Activated naive CD4-positive, alpha-beta T cell treated with anti-CD3 and anti-CD28 coated beads, Interleukin-2, amount 50 U/mL, for 16 hours (primary cell): ENCODE measurements at places on chromosomes 5 and 9.

GRCh38 chr5:140262221-140262620, 40.7 kb downstream of the PFDN1 start:
- DNase-seq, result no peak

- DNase-seq, result no peak
Measured at GRCh38 chr9:125235804-125236519, 5.2 kb downstream of the HSPA5 start.

DNA sequence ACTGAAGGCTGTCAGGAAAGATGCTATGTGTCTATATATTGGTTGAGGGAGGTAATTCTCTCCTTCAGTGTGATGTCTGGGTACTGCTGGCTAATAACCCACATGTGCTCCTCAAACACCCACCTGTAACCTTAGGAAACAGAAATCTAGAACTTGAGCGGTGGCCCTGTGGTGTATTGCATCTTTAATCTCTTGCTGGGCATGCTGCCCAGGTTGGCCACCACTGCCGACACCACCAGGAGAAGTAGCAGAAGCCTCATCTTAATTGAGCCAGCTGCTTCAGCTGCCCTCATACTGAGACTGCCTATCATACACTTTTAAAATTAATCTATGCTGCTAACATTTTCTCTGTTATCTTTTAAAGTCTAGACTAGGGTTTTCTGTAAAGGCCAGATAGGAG, 103.5 kb upstream of the C5orf63 start:
- DNase-seq, result no peak

- no peak for DNase-seq
Measured at GRCh38 chr5:148788636-148789035, 37.8 kb upstream of the ADRB2 start.

GRCh38 chr5:72600391-72600981, 93.3 kb upstream of the ZNF366 start:
- no peak for DNase-seq

DNA sequence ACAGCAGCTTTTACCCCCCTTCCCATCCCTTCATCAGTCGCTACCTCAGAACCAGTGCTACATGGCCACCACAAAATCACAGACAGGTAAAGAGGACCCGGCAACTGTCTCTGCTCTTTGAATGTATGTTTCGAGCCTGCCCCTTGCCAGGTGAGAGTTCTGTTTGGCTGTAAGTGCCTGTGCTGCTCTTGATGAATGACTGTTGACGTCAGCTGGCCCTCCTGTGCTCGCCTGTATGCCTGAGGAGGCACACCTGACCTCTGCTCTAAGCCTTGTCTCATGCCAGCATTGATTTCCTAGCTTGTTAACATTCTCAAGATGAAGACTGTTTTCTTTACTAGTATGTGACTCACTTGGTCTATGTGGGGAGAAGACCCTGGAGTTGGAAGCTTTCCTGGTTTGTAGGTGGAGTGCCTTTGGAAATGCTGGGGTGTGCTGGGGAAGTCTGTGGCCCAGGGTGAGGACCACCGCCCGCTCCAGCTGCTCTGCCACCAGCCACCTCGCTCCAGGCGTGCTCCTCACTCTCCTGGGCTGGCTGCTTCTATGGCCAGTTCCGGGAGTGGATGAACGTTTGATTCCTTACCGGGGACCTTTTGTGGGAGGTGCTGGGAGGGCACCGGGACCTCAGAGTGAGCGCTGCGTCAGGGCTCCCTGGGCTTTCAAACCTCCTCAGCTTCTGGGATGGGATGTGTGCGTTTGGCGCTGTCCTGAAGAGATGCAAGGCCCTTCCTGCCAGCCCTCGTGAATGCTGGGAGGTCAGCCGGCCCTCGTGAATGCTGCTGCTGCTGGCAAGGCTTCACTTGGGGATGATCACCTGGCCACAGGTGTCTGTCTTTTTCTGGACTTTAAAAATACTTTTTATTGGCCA, 109.9 kb downstream of the EHMT1 start:
- no peak for DNase-seq

GRCh38 chr9:95332860-95333259, 15.4 kb upstream of the FANCC start:
- no peak for DNase-seq

GRCh38 chr5:110309222-110309621, 417.2 kb downstream of the TMEM232 start:
- no peak for DNase-seq

GRCh38 chr9:107674721-107675277, 185.2 kb upstream of the KLF4 start:
- no peak for DNase-seq

DNA sequence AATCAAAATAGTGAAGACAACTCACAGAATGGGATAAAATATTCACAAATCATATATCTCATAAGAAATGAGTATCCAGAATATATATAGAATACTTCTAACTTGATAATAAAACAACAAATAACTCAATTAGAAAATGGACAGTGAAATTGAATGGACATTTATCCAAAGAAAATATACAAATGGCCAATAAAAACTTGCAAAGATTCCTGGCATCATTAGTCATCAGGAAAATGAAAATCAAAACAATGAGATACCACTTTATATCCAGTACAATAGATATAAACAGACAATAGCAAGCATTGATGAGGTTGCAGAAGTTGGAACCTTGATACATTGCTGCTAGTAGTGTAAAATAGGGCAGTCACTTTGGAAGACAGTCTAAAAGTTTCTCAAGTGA, 12.8 kb upstream of the TLR4 start:
- no peak for DNase-seq

DNA sequence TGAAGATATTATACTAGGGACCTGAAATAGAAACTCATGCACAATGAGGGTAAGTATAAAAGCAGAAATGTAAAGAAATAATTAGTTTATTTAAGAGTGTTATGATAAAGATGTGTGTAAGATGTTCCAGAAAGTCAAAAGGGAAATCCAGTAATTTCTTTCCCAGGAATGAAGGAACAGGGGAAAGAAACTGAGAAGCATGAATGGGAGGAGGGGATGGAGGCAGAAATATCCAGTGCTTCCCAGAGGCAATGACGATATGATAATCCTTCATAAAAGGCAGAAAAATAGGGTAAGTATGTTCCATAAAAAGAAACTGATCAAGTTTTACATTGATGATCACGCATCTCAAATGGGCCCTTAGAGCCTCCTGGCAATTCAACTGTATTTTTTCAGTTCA, 120.7 kb upstream of the LPAR1 start:
- no peak for DNase-seq

GRCh38 chr5:96344678-96345577, 88.1 kb downstream of the PCSK1 start:
- no peak for DNase-seq

DNA sequence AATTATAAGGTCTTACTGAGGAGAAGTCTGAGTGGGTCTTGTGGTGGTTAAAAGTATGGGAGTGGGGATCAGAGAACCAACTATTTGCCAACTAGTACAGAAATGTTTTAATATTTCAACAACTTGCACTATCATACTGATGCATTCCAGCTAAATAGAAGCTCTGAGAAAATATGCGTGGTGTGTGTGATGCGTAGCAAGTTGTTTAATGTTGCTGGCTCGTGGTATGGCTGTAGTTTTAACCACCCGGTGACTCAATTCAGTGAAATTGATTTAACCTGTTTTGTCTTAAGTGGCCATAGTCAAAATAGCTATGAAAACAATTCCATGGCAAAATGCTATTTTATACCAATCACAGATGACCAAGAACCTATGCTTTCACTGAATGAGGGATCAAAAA, 176.5 kb upstream of the SLC24A2 start:
- no peak for DNase-seq

- DNase-seq, result no peak
Measured at GRCh38 chr9:116404228-116404627, 250.6 kb downstream of the PAPPA start.

- no peak for DNase-seq
Measured at GRCh38 chr9:9117866-9118265, 1318.3 kb upstream of the DMAC1 start.

GRCh38 chr5:151628112-151628823, 37.1 kb upstream of the FAT2 start:
- no peak for DNase-seq

- DNase-seq, result no peak
Measured at GRCh38 chr9:109977521-109977920, 197.5 kb downstream of the PALM2AKAP2 start.

- no peak for DNase-seq
Measured at GRCh38 chr5:146070746-146071145, 34.6 kb downstream of the PLAC8L1 start.

- no peak for DNase-seq
Measured at GRCh38 chr9:80320916-80321315, 749.2 kb downstream of the TLE4 start.

DNA sequence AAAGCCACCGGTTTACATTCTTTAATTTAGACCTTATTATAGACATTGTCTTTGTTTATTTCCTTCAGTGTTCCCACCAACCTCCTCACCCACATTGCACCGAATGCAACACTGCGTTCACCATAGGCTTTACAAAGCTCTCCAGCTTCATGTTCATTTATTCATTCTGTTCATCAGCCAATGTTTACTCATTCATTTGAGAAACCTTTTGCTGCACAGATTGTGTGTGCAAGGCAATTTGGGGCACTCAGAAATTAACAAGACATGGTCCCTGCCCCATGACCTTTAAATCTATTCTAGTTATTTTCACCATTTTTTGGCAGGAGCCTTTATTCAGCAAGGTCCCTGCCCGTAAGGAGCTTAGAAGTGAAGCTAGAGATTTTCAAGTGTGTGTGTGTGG, 70.9 kb upstream of the RARS1 start:
- DNase-seq, result no peak

- DNase-seq, result no peak
Measured at GRCh38 chr5:160923936-160924710, 72.1 kb upstream of the ATP10B start.
